ENCODE measurements at places on chromosomes 11 and 22.

- H3K27me3 ChIP-seq: peaks cover 18% of the 10 kb centered on the region
- no peak overlapping the region for H3K27ac ChIP-seq
- no peaks in the 10 kb centered on the region for H3K4me1 ChIP-seq
- no peak for DNase-seq
Measured at GRCh38 chr22:42770448-42770726, 49.7 kb upstream of the A4GALT start.

GRCh38 chr11:17775507-17776211 lies 41.1 kb downstream of the KCNC1 start:
- H3K27ac ChIP-seq: no peak overlapping the region
- H3K36me3 ChIP-seq: no peaks in the 10 kb centered on the region
- no peak overlapping the region for H3K4me3 ChIP-seq
- no peaks in the 10 kb centered on the region for H3K4me1 ChIP-seq
- peaks cover 12% of the 10 kb centered on the region for H3K27me3 ChIP-seq
- DNase-seq: no peak

DNA sequence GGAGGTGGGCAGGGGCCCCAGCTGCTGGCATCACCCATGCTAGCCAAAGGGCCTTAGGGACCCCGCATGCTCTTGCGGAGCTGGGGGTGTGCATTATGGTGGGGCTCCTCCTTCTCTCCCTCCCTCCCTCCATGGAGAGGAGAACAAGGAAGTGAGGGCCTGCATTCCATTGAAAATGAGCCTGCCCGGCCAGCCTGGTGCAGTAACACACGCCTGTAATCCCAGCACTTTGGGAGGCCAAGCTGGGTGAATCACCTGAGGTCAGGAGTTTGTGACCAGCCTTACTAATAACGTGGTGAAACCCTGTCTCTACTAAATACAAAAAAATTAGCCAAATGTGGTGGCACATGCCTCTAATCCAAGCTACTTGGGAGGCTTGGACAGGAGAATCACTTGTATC lies 22.4 kb downstream of the SNAP29 start:
- no peaks in the 10 kb centered on the region for H3K27me3 ChIP-seq
- H3K4me1 ChIP-seq: no peaks in the 10 kb centered on the region
- DNase-seq: no peak
- no peak overlapping the region for H3K27ac ChIP-seq
- H3K36me3 ChIP-seq: no peaks in the 10 kb centered on the region

DNA sequence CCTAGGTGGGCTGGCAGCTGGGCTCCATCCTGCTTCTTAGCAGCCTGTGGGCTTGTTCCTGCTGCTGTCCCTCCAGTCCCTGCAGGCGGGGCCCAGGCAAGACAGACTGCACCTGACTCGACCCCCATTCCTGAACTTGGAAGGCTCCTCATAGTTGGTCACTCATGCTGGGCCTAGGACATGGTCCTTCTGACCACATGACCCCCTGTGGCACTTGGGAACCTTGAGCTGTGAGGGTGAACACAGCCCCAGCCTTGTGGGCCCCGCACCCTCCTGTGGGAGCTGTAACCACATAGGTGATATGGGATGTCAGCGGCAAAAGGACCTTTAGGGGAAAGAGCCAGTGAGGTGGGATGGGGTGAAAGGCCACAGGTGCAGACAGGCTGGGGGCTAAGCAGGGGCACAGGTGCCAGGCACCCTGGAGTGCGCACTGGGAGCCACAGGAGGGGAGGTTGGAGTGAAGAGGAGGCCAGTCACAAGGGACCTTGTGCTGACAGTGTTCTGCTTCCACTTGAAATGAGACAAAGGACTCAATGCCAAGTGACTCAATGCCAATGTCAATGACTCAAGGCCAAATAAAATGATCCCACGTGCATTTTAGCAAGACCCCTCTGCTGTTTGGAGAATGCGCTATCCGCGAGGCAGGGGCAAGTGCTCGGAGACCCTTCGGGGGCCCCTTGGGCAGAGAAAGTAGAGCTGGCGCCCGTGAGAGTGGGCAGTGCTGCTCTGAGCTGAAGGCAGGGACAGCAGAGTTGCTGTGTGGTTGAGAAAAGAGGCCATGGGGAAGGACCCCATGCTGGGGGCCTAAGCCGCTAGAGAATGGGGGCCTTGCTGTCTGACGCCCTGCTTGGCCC lies 90.7 kb downstream of the MORC2 start:
- no peak overlapping the region for H3K27ac ChIP-seq
- no peaks in the 10 kb centered on the region for H3K36me3 ChIP-seq

- H3K4me3 ChIP-seq: no peak overlapping the region
- H3K4me1 ChIP-seq: no peaks in the 10 kb centered on the region
- H3K27me3 ChIP-seq: peaks cover 93% of the 10 kb centered on the region
- no peak for DNase-seq
- no peaks in the 10 kb centered on the region for H3K36me3 ChIP-seq
- H3K27ac ChIP-seq: no peak overlapping the region
Measured at GRCh38 chr11:71144736-71145135, 107.6 kb downstream of the SHANK2 start.

DNA sequence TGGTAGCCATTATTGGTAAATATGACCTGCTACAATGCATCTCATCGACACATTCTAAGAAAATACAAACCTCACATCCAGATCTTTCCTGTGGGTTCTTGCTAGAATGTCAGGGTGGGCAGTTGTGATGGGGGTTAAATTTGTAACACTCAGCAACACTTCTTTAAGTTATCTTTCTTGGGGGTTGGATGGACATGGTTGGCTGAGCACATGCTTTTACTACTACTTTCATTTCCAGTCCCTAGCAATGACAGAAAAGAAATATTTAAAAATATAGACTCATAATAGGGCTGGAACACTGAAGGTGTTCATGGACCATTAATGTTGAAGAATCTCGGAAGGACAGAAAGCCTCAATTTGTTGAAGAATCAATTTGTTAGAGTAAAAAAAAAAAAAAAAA lies 57.6 kb downstream of the APOL3 start:
- no peaks in the 10 kb centered on the region for H3K27me3 ChIP-seq
- H3K27ac ChIP-seq: no peak overlapping the region

DNA sequence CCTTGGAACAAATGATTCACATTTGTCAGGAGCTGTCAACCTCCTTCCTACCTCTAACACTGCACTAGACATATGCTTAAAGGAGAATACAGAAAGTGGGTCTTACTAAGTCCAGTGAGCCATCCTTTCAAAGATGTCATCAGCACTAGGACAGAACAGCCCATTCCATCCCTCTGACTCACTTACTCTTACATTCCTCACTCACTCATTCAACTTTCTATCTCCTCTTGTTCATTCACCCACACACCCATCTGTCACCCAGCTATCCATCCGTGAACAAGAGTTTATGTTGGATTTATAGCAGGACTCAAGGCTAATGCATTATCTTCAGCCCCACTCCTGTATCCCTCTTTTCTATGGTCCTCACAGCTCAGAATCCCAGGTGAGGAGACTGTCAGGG lies 9.1 kb downstream of the INSC start:
- H3K36me3 ChIP-seq: no peaks in the 10 kb centered on the region
- H3K4me1 ChIP-seq: peaks cover 11% of the 10 kb centered on the region
- no peak overlapping the region for H3K4me3 ChIP-seq

GRCh38 chr11:78469896-78470295 lies 52.3 kb upstream of the GAB2 start:
- no peaks in the 10 kb centered on the region for H3K27me3 ChIP-seq
- H3K36me3 ChIP-seq: no peaks in the 10 kb centered on the region
- no peak overlapping the region for H3K27ac ChIP-seq
- H3K4me1 ChIP-seq: peaks cover 14% of the 10 kb centered on the region

GRCh38 chr11:1749395-1750351 lies 722 bp downstream of the IFITM10 start:
- no peak overlapping the region for H3K27ac ChIP-seq
- no peaks in the 10 kb centered on the region for H3K36me3 ChIP-seq

DNA sequence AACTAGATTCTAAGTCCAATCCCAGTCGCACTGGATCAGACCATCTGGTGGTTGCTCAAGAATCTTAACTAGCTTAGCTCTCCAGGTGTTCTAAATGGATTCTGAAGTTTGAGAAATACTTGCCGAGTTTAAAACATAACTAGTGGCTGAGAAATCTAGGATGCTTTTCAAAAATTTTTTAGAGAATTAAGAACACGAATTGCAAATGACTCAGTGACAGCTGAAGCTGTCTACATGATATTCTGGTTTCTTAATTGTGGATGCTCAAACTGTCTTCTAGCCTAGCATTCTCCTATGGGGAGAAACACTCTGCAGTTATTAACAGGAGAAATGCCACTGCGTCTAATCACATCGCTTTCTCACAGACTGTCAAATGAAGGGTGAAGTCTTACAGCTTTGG lies 20.2 kb upstream of the TP53AIP1 start:
- H3K27me3 ChIP-seq: no peaks in the 10 kb centered on the region
- H3K27ac ChIP-seq: peak overlapping the region; percentile 25
- H3K4me1 ChIP-seq: peaks cover 26% of the 10 kb centered on the region
- no peaks in the 10 kb centered on the region for H3K36me3 ChIP-seq
- peak; percentile 34 for DNase-seq
- peak overlapping the region; percentile 24 for H3K4me3 ChIP-seq

DNA sequence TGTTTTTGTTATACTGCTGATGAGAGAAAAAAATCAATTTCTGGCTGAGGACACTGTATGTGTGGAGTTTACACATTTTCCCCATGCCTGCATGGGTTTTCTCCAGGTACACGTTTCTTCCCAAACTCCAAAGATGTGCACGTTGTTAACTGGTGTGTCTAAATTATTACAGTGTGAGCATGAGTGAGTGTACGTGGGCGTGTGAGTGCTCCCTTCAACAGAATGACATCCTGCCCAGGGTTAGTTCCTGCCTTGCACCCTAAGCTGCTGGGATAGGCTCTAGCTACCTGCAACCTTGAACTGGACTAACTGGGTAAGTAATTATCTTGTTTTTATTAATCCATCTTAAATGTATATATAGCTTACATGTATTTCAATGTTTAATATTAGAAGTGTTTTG lies 5.5 kb downstream of the NPAT start:
- no peak overlapping the region for H3K27ac ChIP-seq
- H3K27me3 ChIP-seq: no peaks in the 10 kb centered on the region
- 0 out of 2 replicates have a peak, but pooled peaks cover 4% of the 10 kb centered on the region for H3K36me3 ChIP-seq
- H3K4me1 ChIP-seq: peaks cover 10% of the 10 kb centered on the region
- no peak for DNase-seq

- no peak overlapping the region for H3K27ac ChIP-seq
- no peaks in the 10 kb centered on the region for H3K4me1 ChIP-seq
- H3K4me3 ChIP-seq: no peak overlapping the region
- no peaks in the 10 kb centered on the region for H3K36me3 ChIP-seq
- peaks cover 9% of the 10 kb centered on the region for H3K27me3 ChIP-seq
- no peak for DNase-seq
Measured at GRCh38 chr22:42560781-42561180, 7.0 kb downstream of the SERHL2 start.

DNA sequence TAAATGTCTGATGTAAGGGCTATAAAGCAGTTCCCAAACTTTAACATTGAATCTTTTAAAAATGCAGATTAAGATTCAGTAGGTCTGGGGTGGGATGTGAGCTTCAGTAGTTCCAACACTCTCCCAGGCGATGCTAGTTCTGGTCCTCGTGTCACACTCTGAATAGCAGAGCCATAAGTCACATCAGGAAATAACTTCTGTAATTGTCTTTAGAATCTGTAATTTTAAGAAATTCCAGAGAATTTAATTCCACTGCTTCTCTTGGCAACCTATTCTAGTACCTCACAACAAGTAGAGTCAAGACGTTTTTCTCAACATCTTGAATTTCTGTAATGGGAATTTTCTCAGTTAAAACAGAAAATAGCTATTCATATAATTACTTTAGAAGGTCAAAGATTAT lies 223.1 kb downstream of the TMEM135 start:
- H3K27me3 ChIP-seq: no peaks in the 10 kb centered on the region
- no peak overlapping the region for H3K4me3 ChIP-seq
- H3K36me3 ChIP-seq: no peaks in the 10 kb centered on the region
- DNase-seq: no peak
- H3K4me1 ChIP-seq: no peaks in the 10 kb centered on the region
- no peak overlapping the region for H3K27ac ChIP-seq

All from MM.1S (cell line).